Fibroblast of the conjunctiva (primary cell): ENCODE measurements at places on chromosomes 5 and 9.
A peak's percentile ranks its signal among the peaks of the same experiment; 100 is the strongest.

DNA sequence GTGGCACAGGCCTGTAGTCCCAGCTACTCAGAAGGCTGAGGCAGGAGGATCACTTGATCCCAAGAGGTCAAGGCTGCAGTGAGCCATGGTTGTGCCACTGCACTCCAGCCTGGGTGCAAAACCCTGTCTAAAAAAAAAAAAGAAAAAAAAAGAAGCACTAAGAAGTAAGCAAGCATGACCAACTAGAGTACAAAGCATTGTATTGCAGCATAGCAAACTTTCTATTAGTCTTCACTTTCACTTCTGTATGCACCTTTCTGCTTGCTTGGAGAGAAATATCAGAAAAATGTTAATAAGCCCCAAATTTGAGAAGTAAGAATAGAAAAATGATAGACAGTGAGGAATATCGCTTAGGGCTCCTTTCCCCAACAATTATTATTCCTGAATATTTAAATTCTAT, 497.7 kb upstream of the WWC1 start:
- DNase-seq, result no peak

GRCh38 chr9:24582146-24583126, 36.7 kb upstream of the IZUMO3 start:
- DNase-seq, result no peak

DNA sequence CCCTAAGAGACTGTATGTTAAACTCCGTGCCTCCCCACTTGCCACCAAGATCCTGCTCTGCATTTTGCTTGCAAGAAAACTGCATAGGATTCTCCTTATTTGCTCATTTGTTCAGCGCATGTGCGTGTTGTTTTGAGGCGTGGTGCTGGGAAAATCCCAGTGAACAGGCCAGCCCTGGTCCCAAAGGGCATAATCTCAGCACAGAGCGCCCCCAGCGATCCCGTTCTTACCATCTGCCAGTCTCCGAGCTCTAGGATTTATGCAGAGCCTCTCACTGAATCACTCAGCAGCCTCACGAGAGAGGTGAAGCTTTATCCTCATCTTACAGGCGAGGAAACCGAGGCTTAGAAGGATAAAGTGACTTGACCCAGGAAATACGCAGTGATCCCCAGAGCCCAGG, 11.5 kb downstream of the PRRX2 start:
- peak; percentile 56 for DNase-seq

DNA sequence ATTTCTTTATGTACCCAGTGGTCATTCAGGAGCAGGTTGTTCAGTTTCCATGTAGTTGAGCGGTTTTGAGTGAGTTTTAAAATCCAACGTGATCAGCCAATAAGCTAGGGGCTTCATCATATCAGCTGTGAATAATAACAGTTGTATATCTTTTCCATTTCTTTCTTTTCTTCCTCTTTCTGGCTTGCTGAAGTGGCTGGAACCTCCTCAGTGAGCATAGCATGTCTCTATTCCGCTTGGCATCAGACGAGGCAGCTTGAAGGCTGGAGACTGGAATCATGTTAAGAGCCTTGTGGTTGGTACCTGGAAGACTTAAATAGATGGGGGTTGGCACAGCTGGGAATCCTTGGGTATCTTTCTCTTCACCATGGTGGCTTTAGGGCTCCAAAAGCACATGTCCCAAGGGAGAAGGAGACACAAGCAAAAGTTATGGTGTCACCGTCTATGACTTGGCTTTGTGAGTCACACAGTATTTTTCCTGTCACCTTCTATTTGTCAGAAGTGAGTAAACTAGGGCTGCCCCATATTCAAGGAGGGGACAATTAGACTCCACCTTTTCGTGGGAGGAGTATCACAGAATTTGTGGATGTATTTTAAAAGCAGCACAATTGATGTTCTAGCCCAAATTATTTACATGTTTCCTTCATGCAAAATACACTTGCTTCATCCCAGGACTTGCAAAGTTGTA, 38.0 kb upstream of the RETREG1 start:
- no peak for DNase-seq

DNA sequence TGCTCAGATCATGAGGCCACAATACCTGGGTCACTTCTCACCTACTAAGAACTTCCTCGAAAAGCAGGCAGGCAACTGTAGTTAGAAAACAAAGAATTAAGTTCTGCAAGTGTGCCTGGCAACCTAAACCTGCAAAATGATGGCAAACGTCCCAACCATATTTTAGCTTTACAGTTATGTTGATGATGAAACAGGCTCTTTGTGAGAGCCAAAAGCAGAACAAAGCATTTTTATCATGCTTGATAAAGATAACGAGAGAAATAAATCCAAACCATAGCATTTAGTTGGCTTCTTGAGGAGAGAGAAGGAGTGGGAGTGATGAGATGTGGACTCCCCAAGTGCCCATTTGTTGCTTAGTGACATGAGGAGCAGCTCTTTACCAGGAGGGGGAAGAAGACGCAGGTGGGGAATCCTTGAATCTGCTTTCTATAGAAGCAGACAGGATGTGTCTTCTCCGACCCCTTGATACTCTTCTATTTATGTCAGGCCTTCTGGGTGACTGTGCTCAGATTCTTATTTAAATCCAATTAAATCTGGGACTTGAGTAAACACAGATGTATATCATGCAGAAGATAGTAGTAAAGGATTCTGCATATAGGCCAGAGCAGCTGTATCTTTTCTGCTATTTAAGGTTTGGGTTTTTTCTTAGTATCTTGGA, 221.2 kb downstream of the TMEM167A start:
- DNase-seq, result no peak

DNA sequence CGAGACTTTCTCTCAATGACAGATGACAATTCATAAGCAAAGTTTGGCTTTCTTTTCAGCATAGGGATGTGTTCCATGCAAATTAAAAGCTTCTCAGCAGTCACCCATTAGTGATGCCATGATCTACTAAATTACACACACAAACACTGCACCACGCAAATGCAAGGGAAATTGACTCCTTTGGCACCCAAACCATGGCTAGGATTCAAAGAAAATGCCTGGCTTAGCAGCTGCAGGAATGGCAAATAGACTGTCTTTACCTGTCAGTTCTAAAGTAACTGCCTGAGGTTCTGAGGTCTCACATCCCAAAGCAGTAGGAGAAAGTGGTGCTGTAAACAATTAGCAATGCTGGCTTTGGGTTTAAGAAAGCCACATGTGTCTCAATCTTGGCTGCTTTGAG, 108.6 kb upstream of the ATP10B start:
- no peak for DNase-seq

DNA sequence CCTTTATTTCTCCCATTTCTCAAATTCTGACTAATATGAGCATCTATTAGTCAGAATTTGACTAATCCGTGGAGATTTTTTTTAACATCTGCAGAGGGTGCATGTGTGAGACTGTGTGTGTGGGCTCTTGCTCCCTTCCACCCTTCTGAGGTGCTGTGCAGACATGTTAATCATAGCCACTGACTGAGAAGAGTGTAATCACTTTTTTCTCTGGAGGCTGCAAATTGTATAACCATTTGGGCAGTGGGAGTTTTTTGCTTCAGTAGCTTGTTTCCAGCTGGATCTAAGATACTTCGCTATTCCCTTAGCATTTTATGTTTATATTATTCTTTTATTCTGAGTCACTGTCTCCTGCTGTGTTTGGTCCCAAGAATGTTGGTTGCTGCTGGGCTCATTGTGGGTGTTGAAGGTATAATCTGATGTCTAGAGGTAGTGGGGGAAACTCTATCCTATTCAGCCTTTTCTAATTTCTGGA, 66.2 kb downstream of the ARHGEF28 start:
- peak; percentile 35 for DNase-seq

DNA sequence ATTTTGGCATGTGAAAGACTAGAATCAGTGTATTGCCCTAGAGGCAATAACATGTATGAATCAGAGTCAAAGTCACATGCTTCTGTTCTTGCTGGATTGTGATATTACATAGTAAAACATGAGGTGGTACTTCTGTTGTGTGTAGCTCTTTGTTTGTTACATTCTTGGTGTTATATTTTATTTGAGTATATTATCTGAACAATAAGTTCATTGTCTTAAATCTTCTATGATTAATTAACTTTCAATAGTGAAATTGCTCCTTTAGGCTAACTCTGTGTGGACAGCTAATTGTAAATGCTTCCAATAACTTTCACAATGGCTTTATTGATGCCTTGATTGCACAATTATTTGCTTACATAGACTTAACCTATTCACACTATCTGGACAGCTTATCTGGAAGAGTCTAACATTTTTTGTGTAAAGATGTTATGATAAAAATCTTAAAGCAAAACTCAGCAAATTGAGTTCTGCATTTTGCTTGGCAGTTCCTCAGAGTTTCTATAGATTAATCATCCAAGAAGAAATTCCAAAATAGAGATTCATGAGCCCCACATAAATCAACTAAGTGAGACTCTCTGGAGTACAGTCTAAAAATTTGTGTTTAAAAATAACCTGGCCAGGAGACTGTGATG, 239.6 kb upstream of the TUSC1 start:
- no peak for DNase-seq

GRCh38 chr5:56640763-56641406, 174.5 kb upstream of the MAP3K1 start:
- no peak for DNase-seq

DNA sequence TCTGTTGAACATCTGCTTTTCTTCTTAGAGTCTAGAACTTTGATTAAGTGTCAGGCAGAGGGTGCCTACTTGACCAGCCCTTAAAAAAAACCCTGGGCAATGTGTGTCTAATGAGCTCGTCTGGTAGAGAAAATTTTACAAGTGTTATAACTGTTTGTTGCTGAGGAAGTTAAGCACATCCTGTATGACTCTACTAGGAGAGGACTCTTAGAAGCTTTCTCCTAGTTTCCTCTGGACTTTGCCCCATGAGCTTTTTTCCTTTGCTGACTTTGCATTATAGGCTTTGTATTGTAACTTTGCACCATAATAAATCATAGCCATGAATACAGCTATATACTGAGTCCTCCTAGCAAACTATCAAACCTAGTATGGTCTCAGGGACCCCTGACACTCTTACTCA, 39.4 kb downstream of the GNG10 start:
- no peak for DNase-seq

DNA sequence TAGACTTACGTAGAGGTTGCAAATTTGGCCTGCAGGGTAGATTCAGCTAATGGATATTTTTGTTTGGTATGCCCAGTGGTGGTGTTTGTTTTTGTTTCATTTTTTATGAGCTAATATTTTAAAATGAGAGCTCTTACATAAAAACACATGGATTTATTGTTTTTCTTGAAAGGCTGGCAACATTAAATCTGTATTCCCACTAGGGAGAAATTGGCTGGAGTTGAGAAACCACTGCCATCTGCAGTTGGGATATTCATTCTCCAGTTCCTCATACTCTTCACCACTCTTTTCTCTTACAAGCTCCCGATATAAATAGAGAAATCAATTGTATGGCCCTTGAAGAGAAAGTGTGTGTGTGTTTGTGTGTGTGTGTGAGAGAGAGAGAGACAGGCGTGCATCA, 143.3 kb downstream of the ALDH1A1 start:
- DNase-seq, result no peak
